ENCODE measurements at places on chromosomes 6 and 20.

DNA sequence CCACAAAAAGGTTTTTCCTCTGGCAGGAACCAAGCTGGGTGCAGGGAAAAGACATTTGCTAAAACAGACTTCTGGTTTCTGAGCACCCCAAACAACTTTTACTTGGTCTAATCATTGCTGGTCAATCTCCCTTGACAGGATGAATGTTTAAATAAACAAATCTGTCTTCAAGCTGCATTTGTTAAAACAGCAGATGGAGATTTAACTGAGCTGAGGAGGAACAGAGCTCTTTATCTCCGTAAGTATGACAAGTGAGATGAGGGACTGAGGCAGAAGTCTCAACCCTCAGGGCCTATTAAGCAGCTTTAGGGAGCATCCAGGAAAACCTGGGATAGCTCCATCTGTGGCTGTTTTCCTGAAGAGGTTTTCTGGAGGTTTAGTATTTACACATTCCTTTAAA, 40.6 kb downstream of the NINL start:
- DNase-seq = no peak

DNA sequence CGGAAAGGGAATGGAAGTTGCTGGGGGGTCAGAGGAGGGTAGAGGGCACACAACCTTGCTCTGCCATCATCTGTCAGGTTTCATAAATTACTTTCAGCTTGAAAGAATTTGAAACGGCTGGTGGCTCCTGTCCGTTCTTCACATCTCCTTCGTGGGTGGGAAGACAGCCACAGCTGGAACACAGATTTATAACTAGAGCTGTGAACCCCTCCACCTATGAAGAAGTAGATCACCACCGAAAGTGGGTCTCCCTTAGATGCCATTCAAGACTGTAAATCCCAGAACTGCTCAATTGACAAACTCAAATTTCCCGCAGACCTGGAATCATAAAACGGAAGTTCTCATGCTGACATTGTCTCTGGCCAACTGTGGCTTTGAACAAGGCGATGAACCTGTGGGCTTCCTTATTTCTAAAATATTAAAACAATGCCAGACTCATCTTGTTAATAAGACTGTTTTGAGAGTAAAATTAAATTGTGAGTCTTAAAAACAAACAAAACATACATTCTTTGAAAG, 65.3 kb downstream of the BTBD3 start:
- DNase-seq = no peak

DNA sequence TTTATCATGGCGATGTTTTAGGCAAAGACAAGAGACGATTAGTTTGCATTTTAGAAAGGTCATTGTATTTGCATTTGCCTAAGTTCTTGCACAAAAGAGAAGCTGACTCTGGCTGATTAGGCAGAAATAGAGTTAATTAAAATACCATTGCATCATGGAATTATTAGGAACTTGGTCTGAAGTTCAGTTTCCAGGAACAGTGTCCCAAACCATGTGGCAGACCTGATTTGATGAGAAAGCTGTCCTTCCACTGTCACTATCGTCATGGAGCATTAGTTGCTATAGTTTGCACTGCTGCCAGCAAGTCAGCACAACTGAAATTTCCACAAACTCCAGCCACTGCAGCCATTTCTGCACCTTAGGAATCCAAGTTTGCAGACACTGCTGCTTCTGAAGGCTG, 24.3 kb upstream of the MCUR1 start:
- DNase-seq = no peak

DNA sequence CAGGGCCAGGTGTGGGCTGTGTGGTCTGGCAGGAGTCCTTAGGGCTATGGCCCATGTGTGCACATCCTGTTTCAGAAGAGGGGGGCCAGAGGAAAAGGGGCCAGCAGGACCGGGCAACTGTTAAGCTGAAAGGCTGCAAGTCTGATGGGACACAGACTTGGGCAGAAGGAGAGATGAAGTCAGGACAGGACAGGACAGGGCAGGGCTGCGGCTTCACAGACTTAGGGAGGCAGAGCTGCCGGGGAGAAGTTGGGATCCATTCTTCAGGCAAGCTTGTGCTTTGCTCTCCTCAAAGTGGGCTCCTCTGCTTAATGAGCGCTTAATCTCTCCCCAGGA, 28.7 kb downstream of the MOCS1 start:
- no peak for DNase-seq

DNA sequence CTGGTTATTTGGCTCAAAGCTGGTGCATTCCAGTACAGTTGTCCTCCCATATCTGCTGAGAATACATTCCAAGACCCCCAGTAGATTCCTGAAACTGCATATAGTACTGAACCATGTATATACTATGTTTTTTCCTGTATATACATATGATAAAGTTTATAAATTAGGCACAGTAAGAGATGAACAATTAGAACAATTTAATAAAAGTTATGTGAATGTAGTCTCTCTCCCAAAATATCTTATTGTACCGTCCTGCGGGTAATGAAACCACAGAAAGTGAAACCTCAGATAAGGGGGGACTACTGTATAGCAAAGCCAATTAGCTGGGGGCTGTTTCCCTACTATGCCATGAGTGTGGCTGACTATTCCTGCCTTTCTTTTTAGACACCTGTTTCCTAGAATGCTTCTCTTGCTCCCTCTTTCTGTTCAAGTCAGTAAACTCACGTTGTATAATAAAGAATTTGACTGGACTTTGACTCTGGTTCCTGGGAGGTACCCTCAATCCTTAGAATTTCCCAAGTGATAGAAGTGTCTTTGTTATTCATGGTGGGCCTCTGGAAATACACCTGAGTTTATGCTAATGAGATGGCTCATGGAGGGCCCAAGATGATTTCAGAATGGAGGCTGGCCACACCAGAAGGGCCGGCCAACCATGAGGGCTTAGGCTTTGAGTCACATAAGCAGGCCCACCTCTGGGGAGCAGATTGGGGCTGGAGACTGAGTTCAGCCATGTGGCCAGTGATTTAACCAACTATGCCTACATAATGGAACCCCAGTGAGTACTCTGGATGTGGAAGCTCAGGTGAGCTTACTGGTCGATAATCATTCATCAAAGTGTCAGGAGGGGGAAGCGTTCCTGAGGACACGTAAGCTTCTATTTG, 689 bp upstream of the BLOC1S5 start:
- DNase-seq = no peak

Data from fibroblast of skin of left biceps (primary cell).